ENCODE measurements at places on chromosomes 7 and 10.
A peak's percentile ranks its signal among the peaks of the same experiment; 100 is the strongest.

GRCh38 chr10:67144530-67144929, 218.7 kb downstream of the LRRTM3 start:
- no peak for DNase-seq

DNA sequence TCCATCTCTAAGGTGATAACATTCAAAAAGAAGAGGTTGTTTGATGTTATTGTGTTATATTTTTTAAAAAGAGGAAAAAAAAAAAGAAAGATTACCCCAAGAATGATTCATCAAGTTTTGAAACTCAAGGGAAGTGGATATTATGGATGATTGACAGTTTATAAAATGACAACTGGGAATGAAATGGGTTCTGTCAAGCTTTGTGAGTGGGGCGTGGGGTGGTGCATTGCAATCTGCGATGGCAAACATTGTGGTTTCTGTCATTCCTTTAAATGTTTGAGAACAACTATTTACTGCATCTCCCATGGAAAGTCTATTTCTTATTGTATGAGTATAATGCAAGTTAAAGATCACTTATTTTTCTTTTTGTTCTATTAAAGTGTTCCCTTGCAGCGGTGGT, 297.0 kb downstream of the CCDC3 start:
- no peak for DNase-seq

- DNase-seq, result no peak
These were observed 52.3 kb downstream of the FOXP2 start for GRCh38 chr7:114466917-114467316.

- DNase-seq, result no peak
These were observed 20.3 kb upstream of the HYAL4 start for GRCh38 chr7:123824754-123825067.

DNA sequence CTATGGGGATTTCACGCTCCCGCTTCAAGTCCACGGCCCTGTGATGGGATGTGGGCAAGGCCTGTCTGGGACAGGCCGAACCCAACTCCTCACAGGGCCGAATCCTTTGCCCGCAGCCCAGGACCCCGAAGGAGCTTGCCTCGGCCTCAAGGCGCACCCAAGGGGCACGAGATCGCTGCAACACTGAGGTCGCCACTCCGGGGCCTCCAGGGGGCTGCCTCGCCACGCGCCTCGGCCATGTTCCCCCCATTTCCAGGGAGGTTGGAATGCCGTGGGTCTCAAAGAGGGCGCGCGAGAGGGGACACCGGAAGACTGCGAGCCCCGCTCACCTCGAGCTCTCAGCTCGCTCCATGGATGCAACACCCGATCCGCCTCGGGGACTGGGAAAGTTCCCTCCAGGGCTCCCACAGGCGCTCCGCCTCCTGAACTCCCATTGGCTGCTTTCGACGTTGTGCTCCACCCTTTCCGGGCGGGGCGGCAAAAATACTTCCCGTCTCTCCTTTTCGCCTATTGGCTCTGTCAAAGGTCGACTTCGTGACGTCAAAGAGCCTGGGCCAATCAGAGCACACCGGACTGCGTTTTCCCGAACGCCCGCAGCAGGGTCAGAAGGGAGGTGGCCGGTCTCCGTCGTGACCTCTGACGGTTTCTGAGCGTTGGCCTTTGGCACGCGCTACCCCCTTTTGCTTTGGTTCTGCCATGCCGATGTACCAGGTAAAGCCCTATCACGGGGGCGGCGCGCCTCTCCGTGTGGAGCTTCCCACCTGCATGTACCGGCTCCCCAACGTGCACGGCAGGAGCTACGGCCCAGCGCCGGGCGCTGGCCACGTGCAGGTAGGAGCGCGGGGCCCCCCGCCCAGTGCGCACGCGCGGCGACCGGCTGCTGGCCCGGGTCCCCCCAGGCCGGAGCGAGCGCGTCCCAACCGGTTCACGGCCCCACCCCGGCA, at the start of the genes AIMP2 and PMS2:
TSS of gene AIMP2 (plus strand) at position 605 of the 944 bp plus-strand sequence. CDS start at position 697, 92 bp downstream.
TSS of gene PMS2 (minus strand) at position 382 of the 944 bp plus-strand sequence. CDS start at position 352, 30 bp downstream.
- peak; percentile 93 for DNase-seq

- DNase-seq, result no peak
These were observed 17.0 kb downstream of the ADRA2A start for GRCh38 chr10:111093741-111094380.

DNA sequence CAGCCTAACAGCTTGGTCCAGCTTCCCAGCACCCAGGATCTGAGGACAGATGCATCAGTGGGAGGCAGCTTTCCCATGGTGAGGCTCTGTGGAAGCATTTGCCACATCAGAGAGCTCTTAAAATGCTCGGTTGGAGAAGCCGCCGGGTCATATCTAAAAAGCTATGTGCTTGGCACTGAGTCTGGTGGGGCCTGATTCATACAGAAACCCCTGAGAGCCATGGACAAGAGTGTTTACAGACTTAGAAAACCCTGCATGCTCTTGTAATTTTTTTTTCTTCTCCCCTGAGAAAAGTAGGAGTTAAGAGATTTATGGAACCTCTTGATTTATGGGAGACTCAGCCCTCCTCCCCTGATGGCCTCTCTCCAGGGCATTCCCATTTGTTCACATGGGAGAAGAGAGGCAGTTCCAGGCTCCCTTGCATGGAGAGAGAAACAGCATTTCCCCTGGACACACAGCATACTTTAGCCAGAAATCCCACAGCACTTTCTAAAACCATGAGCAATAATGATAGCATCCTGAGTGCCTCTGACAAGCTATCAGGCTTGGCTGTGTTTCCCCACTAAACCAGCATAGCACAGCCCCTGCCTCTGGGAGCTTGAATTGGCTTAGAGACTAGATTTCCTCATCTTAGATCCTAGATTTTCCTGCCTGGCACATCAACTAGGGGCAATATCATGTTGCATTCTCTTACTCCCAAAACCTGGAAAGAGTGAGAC, 322.1 kb upstream of the AUTS2 start:
- no peak for DNase-seq

DNA sequence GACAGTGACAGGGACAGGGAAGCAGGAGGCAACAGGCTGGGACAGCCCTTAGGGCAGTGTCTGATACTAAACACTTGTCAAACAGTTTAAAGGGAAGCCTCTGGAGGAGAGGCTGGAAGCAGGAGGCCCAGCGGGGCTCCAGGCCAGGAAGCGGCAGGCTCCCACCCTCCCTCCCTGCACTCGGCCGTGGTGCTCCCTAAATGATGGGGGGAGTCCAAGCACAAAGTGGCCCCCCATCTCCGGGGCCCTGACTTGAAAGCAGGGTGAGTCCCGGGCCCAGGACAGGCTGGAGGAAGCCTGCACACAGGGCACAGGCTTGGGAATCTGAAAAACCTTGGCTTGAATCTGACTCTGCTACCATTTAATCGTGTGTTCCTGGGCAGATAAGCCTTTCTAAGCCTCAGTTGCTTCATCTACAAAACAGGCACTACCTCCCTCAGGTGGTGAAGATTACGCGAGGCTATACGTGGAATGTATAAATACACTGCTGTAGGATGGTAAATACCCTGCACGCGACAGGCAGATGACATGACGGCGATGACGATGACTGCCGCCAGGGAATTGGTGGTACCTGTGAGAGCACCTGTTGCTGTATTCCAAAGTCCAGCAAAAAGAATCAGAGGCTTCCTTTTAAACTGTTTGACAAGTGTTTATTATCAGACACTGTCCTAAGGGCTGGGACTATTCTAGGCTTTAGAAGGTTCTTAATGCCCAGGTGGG, 34.1 kb downstream of the GBX1 start:
- DNase-seq, result no peak

GRCh38 chr10:103645141-103646054, 151.9 kb downstream of the NEURL1 start:
- no peak for DNase-seq

- DNase-seq, result no peak
These were observed 50.4 kb upstream of the PTPRN2 start for GRCh38 chr7:158638001-158638400.

DNA sequence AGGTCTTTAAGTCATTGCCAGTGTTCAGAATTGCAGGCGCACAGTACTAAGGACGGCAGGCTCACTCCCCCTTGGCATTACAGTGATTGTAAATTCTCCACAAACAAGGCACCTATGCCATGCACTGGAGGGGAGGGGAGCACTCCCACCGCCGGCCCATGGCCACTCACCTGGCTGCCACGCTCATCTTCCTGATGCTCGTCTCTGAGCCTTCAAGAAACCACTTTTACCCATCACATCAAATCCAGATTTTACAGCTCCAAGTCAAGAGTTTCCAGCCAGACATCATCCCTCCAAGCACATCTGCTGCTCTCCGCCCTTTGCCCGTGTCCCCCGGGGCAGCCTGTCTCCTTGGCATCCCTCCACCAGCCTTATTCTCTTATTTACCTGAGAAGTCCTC, 350.2 kb upstream of the SHH start:
- no peak for DNase-seq

GRCh38 chr7:140231771-140232491, 55.1 kb upstream of the KDM7A start:
- DNase-seq, result no peak

DNA sequence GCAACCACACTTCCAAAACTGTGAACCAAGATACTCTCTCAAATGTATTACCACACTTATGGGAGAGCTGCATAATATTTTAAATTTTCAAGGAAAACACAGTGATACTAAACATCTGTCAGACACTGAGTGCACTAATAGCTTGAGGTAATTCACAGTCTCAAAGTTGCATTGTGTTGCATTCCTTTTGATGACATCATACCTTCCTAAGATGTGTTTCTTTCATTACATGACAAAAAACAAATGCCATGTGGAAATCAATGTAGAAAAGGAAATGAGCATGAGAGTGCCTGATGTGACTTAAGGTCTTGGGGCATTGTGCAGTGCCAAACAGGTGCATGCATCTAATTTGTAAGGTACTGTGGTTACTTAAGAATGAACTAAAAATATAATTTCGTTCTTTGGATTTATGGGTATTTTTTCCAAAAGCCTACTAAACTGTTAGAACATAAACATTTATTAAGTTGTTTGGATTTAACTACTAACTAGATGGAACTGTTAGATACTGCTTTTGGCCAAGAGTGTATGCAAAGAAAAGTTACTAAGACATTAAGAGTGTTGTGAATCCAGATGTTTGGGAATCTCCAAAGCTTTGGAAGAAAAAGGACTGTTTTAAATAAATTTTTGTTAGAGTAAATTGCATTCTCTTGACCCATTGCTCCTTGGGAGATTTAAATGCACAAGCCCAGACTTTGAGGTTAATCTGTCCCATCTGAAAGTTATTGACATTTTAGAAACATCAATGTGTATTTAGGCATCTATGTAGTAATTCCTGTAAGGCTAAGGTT, 496.2 kb upstream of the SEMA3D start:
- no peak for DNase-seq

- DNase-seq, result peak; percentile 20
These were observed 5.6 kb upstream of the MEST start for GRCh38 chr7:130486114-130486953.

GRCh38 chr10:25912866-25913265, 21.2 kb upstream of the MYO3A start:
- DNase-seq, result no peak

DNA sequence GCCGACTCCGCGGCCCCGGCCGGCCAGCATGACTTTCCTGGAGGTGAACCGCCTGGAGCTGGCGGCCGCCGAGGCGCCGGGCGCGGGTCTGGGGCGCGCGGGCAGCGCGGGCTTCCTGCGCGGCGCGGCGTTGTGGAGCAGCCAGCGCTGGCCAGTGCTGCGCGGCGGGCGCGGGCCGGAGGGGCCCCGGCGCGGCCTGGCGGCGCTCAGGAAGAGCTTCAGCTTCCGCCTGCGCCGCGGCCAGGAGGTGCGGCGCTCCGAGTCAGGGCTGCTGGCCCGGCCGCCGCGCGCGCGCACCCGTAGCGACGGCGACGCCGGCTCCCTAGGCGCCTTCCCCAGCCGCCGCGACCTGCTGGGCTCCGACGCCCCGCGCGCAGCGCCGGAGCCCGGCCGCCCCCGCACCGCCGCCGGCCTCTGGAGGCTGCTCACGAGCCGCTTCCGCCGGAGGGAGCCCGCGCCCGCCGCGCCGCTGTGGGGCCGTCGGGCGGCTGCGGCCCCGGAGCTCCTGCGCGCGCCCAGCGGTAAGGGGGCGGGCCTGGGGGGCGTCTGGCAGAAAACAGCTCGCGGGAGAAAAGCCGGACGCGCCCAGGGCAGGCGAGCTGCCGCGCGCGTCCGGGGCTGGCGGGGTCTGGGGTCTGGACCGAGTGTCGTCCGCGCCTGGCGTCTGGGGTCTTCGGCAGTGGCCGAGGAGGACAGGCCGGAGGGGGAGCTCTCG, 29.0 kb downstream of the AGAP3 start:
- no peak for DNase-seq

GRCh38 chr7:101126651-101127459, at the start of gene SERPINE1:
TSS of gene SERPINE1 (plus strand) at chr7:101127104. CDS start at chr7:101128394, 1,290 bp downstream.
- DNase-seq, result peak; percentile 17

DNA sequence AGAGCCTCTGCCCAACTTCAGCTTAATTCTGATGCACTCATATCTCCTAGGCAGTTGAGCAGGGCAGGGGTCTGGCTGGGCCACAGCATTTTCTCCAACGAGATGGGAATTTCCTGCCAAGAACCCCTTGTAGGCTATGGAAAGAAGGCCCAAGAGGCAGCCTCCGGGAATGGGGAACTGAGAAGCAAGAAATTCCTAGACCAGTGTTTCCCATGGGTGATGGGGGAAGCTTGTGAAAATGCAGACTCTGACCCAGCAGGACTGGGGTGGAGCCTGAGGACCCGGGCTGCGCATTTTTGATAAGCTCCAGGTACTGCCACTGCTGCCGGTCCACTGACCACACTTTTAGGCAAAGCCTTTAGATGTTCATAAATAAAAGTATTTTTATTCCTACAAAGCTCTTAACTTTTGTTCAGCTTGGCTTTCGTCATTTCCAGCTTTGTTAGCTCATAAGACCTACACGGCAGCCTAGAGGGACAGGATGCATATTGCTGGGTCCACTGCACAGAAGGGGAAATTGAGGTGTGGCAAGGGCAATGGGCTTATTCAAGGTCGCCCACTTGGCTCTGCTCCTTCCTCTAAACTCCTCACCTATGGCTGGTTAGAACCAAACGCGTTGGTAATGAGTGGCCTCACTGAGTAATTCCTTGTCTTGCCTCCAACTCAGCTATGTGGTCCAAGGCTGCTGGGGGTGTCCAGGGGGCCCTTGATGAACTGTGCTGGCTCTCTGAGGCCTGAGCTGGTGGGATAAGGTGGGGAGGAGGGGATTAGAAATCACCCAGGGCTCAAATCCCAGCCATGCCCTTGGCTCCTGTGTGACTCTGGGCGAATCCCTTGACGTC, 29.5 kb downstream of the ZCCHC24 start:
- DNase-seq, result no peak

- no peak for DNase-seq
These were observed 53.8 kb upstream of the ITGB8 start for GRCh38 chr7:20276705-20277472.

DNA sequence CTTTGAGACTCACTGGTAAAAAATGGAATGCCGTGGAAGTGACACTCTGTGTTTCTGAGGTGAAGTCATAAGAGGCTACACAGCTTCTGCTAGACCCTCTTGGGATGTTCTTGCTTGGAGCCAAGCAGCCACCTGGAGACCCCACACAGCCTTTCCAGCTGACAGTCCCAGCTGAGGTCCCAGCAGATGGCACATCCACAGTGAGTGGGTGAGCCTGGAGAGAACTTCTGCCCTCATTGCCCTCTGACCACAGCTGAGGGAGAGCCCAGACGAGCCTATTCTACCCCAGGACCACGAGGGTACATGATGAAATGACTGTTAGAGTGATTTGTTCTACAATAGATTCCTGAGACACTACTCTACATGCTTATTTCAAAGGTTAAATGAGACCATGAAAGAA, 44.3 kb downstream of the CXCL12 start:
- no peak for DNase-seq

- DNase-seq, result no peak
These were observed 125.7 kb downstream of the FOXP2 start for GRCh38 chr7:114540291-114540690.
